ENCODE measurements at places on chromosomes 3 and 15.

DNA sequence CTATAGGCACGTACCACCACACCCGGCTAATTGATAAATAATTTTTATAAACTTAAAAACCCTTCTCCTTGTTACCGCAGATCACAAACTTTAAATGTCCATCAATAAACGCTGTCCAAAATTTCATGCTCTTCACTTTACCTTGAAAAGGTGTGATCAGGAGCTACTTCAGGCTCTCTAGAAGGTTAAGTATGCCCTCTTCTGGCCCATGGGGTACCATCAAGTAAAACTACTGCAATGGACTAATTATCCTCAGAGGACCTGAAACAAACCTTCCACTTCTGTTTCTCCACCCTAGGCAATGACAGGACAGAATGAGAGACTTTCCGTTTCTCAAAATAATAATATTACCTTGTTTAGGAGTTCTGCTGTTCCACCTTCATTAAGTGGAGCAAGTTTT, 9.2 kb downstream of the LZTFL1 start:
- DNase-seq = peak; percentile 9

DNA sequence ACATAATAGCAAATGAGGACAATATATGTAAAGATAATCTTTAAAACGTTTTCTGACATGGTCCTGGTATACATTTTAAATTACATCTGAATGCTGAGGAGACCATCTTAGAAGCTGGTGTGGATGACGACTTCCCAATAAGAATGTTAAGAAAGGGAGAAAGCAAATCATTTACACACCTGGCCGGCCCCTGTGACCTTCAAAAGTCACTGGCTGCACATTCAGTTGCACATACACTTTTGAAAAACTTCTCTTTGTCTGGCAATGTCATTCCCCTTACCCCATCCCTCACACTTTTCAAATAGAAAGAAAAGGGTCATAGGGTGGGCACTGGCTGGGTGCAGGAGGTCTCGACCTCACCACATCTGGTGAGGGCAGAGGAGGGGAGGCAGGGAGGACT, 391.0 kb downstream of the MECOM start:
- DNase-seq = no peak

DNA sequence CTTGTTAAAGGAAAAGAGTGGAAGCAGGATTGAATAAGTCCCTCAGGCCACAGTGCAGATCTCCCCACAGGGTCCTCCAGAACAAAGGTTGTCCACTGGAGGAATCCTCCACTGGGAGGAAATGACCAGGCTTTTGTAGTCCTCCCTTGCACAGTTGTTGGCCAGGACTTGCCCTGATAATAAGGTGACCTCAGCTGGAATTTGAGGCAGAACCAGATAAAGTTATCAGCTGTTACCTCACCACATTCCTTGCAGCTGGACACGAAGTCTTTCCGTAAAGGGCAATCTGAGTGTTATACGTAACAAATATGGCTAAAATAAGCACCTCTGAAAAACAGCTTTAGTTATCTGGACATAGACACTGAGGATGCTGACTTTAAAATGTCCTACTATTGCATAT, 83.5 kb upstream of the NAALADL2 start:
- DNase-seq = no peak

- no peak for DNase-seq
Measured at GRCh38 chr15:62449638-62450037, 284.6 kb upstream of the C2CD4B start.

GRCh38 chr3:21421096-21421495, 329.9 kb downstream of the ZNF385D start:
- no peak for DNase-seq

- DNase-seq = no peak
Measured at GRCh38 chr3:159185443-159186050, 383.7 kb downstream of the MFSD1 start.

DNA sequence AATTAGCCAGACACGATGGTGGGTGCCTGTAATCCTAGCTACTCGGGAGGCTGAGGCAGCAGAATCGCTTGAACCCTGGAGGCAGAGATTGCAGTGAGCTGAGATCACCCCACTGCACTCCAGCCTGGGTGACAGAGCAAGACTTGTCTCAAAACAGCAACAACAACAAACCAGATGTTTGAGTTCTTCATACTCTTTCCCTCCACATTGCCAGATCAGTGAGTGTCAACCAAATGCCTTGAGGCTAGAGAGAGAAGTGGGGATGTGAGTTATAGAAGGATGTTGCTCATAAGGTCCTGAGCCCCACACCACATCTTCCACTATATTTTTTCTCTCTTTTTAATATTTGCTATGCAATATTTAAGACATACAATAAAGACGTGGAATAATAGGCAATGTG, 19.8 kb downstream of the MAPKBP1 start:
- DNase-seq = no peak
